ENCODE measurements at places on chromosomes 3 and 15.

- no peak for DNase-seq
Measured at GRCh38 chr3:126907557-126907956, 75.4 kb upstream of the PLXNA1 start.

DNA sequence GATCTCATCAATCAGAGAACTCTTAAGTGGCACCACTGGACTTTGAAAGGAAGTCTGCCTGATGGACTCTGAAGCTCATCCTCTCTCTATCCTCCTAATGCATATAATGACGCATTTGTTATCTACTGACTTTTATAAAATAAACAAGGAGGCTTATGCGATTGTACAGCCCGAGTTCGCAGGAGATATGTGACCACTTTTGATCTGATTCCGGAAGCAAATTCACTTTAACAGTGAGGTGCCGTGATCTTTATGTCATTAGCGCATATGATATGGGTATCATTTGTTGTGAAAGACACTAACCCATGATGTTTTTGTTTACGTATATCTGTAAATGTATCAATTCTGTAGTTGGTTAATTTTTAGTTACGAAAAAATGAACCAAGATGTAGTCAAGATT is 427 bp upstream of the RNF111 start:
- no peak for DNase-seq

- DNase-seq: no peak
Measured at GRCh38 chr3:33523093-33523667, 83.0 kb upstream of the UBP1 start.

- DNase-seq: no peak
Measured at GRCh38 chr3:43370293-43370980, 84.1 kb downstream of the SNRK start.

- DNase-seq: no peak
Measured at GRCh38 chr3:119716998-119717397, 14.2 kb downstream of the CFAP91 start.

DNA sequence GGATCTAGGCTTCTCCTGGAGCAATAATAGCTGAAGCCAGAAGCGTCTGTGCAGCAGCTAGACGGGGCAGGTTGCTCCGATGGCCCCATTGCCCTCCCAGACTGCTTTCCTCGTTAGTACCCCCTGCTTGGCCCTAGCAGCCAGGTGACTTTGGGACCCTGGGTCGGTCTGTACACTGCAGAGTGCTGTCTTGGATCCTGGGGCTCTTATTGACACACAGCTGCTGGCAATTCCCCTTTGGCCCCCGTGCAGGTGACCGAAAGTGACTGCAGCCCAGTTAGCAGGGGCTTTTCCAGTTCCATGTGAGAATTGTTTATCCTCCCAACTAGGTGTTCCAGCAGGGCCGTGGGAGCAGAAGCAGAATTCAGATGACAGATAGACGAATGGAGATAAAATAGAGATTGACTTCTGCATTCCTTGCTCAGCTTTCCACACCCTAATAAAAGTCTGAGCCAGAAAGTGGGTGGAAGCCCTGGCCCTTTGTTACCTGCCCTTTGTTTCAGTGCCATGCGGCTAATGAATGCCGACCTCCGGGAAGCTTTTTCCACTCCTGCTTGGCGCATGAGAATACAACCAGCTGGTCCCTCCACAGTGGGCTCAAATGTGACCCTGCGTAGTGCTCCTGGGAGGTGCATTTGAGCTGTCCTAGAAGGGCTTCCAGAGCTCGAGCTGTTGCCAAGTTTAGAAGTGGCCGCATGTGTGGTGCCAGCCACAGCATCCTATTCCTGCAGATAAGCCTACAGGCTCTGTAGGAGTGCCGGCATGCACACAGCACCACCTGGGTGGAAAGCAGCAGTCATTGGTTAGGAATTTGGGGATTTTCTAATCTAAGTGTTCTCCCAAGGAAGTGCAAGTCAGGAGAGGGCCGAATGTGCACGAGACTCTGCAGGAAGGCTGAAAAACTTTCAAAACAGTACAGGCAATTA is 94.4 kb downstream of the SLCO3A1 start:
- no peak for DNase-seq

- DNase-seq: no peak
Measured at GRCh38 chr3:48855681-48856447, 8.2 kb upstream of the PRKAR2A start.

- no peak for DNase-seq
Measured at GRCh38 chr15:36432161-36432560, 147.3 kb upstream of the CDIN1 start.

DNA sequence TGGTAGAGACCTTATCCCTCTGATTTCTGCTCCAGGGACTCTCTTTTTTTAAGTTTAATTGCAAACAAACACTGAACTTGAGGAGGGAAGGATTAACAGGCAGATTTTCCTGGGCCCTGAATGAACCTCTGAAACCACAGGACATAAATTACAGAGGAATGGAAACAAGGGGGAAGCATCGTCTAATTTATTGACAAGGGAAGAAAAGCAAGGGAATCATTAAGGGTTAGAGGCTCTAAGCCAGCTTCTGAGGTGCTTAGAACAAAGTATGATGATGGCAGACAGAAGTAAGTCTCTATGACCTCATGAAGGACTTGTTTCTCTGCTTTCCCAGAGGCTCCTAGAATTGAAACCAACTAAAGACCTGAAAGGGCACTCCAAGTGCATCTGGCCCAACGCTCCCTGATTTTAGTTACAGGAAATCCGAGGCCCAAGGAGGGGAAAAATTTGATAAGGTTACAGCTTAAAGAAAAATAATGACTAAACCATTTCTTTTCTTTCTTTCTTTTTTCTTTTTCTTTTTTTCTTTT is 244.7 kb upstream of the NR2E3 start:
- no peak for DNase-seq

GRCh38 chr15:88181613-88182012 is 74.9 kb downstream of the NTRK3 start:
- no peak for DNase-seq

GRCh38 chr3:186682812-186683211 is 17.0 kb downstream of the HRG start:
- DNase-seq: no peak

DNA sequence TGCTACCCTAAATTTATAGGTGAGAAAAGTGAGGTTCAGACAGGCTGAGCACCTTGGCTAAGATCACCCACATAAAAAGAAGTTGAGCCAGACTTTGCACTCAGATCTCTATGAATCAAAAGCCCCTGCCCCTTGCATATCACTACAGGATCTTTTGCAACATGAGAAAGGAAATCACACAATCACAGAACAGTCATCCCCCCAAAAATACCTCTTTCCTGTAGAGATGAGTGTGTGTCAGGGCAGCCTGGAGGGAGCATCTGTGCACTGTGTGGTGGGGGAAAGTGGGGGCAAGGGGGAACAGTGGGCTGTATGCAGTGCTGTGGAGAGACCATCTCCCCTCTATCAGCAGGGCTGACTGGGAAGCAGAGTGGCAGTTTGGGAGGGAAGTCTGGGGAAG is 46.6 kb downstream of the EPHB3 start:
- no peak for DNase-seq

DNA sequence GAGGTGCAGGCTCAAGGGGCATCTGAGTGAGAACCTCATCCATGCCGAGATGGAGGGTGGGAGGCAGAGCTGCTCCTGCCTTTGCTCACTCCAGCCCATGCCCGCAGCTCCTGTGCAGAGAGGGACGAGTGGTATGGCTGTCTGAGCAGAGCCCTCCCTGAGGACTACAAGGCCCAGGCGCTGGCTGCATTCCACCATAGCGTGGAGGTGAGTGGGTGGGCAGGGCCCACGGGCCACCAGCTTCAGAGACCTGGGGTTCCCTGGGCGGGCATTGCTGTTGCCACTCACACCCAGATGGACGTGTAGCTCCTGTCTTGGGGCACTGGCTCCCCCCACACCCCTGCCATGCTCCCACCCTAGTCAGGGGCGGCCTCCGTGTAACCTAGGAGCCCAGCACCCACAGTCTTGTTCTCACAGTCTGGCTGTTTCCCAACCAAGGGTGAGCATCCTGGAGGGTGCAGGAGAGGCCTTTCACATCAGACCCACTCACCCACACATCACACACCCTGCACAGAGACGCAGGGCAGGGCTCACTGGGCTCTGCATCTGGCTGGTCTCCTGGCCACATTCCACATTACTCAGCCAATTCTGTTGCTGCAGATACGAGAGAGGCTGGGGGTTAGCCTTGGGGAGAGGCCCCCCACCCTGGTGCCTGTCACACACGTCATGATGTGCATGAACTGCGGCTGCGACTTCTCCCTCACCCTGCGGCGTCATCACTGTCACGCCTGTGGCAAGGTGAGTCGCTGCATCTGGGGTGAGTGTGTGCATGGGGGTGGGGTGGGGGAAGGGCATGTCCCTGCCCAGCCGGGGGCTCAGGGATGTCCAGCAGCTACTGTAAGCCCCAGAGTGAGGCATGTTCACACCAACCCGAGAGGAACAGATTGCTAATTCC is 25.3 kb upstream of the NR2C2 start:
- no peak for DNase-seq

- DNase-seq: no peak
Measured at GRCh38 chr15:64693134-64693533, 82.3 kb downstream of the RBPMS2 start.

- DNase-seq: no peak
Measured at GRCh38 chr3:176988795-176989194, 208.5 kb downstream of the TBL1XR1 start.

DNA sequence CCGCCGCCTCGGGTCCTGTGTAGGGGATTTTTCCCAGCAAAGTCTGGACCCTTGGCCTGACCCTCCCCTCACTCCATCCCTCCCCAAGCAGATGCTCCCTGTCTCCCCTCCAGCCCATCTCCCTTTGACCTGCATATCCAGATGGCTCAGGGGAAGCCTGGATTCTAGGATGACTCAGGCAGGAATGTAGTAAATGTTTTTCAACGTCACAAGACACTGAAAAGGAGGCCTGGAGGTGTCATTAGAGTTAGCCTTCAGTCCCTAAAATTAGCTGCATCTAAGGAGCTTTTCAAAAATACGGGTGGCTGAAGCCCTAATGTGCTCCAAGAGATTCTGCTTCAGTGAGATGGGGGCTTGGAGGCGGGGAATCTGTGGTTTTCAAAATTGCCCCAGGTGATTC is 7.2 kb downstream of the ACAN start:
- no peak for DNase-seq

DNA sequence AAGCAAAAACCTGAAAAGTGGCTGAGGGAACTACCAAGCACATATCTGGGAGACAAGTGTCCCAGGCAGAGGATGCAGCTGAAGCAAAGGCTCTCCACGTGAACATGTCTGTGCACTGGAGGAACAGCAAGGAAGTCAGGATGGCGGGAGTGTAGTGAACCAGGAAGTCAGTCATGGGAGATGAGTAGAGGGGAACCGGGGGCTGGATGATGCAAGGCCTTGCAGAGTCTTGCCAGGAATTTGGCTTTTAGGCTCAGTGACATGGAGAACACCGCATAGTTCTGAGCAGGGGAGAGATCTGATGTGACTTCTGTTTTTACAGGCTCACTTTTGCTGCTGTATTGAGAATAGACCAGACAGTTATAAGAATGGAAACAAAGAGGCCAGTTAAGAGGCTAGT is 19.0 kb downstream of the C2CD4A start:
- DNase-seq: no peak

DNA sequence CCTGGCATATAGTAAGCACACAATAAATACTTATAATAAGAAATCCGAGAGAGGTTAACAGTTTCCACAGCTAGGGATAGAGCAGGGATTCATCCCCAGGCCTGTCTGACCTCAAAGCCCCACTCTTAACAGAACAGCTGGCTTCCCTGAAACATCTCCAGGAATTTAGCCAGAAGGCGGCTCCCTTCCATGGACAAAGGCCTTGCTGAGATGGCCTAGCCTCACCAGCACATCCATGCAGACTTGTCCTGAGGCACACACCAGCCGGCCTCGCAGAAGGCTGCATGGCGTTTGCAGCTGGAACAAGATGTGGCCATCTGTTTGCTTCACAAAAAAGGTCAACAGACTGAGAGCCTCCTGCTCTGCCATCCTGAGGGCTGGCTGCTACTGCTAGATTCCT is 245.4 kb downstream of the SLCO3A1 start:
- no peak for DNase-seq

DNA sequence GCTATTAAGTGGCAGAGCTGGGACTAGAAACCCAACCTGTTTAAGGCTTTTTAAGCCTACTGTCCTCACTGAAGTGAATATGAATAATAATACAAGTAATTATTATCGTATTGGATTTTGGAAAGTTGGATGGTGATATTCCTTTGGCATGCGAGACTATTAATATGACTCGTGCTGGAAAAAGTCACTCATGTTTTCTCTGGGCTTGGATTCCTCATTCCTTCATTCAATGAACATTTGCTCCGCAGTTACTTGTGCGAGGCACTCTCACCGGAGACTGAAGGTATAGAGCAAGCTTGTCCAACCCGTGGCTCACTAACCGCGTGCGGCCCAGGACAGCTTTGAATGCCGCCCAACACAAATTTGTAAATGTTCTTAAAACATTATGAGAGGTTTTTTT is 694 bp downstream of the PLAAT1 start:
- no peak for DNase-seq

- DNase-seq: no peak
Measured at GRCh38 chr3:100030346-100030745, 84.0 kb downstream of the FILIP1L start.
